Stimulated activated CD8-positive, alpha-beta memory T cell treated with anti-CD3 and anti-CD28 coated beads, Interleukin-15, amount 100 ng/mL, for 48 hours (primary cell): ENCODE measurements at places on chromosomes 4 and X.

DNA sequence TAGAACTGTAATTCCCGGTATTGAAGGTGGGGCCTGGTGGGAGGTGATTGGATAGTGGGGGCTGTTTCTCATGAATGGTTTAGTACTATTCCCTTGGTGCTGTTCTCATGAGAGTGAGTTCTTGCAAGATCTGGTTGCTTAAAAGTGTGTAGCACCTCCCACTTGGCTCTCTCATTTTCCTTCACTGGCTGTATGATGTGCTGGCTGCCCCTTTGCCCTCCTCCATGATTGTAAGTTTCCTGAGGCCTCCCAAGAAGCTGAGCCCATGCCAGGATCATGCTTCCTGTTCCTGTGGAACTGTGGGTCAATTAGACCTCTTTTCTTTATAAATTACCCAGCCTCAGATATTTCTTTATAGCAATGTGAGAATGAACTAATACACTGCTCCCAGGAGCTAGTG is 8.7 kb downstream of the ANXA10 start:
- no peak for DNase-seq

- no peak for DNase-seq
Observed at GRCh38 chr4:96703265-96703664, 863.4 kb downstream of the PDHA2 start.

GRCh38 chrX:76184276-76184675 is 11.4 kb downstream of the PBDC1 start:
- DNase-seq: no peak

DNA sequence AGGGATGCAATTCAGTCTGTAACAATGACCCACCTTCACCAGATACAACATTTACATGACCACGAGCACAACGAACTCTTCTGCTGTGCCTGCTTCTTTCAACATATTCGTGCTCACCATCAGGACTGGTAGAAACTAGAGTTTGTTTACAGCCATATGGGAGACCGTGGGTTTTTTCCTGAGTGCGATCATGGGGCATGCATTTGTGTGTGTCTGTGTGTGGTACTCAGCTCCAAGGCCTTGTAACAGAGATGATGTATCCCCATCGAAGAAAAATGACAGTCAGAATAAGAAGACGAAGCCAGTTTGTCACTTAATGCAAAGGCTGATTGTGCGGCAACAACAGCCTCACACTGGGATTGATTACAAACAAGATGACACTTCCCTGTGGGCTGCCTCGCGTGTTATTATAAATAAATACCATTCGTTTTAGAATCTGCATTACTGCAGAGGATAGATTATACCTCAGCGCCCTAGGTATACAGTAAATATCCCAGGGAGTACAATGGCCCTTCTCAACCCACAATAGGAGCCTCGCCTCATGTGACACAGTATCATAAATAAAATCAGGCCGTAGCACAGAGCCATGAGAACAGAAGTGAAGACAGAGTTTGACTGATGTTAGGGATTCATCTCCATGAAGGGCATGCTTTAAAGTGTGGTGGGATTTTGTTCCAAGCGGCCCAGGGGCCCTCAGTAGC is 97.3 kb upstream of the NOCT start:
- DNase-seq: no peak

DNA sequence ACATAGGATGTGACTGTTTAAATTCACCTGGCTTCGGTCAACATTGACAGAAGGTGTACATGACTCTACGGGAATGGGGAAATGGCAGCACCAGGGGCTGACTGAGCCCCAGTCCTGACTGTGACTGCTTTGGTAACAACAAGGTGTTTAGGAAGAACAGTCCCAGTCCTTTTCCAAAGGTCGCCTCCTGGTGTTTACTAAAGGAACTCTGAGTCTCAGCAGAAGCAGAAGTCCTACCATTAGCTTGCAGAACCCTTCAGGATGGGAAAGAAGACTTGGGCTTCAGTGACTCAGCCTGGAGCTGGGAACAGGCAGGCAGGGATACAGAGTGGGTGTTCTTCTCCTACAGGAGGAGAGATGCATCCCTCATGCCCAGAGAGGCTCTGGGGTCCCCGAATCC is 103.3 kb downstream of the MGST2 start:
- DNase-seq: no peak

DNA sequence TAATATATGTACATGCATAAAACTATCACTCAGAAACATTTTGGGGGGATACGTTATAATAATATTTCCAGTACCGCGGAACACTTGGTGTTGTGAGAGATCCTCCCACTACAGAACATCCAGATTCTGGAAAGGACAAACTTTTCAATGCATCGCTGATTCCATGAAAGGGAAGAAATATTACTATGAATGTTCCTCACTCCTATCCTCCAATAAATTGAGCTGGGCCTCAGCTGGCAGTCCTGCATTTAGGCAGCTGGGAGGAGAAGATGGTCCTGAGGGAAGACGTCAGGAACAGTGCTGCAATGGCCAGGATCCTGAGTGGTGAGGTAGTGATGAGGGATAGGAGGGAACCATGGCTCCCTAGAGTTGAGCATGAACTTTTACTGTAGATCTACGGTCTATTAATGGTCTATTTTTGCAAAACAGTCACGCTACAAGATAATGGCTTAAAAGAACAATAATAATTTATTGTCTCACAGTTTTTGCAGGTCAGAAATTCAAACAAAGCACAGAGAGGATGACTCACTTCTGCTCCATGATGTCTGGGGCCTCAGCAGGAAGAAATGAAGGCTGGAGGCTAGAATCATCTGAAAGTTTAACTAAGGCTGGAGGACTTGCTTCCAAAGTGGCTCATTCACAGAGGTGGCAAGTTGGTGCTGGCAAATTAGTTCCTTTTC is 538.1 kb downstream of the STIM2 start:
- no peak for DNase-seq

GRCh38 chrX:133649651-133650050 is 234.4 kb upstream of the GPC4 start:
- no peak for DNase-seq

DNA sequence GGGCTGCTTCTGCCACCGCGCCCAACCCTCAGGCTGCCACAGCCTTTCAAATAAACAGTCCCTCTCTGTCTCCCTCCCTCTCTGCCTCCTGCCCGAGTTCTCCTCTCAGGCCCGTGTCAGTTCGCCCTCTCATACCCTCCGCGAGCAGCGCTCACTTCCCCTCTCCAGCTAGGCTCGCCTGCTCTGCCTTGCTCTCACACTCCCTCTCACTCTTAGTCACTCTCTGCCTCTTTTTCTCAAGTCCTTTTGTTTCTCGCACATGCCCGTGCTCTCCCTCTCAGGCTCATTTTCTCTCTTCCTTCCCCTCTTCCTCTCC is 3.2 kb downstream of the EFNB1 start:
- no peak for DNase-seq

DNA sequence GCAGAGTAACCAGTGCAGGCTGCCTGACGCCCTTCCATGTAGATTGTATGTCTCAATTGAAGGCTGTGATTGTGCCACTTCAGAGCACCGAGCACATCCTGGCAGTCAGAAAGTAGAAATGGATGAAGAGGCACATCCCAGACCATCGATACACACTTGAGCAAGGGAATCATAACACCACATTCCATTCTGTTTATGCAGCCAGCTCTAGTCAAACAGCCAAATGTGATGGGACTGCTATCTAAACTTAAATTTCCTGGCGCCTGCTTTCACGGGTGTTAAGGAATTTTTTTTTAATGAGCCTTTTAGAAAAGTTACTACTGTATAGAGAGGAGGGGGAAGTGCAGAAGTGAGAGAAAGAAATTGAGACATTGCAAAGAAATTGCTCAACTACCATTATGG is 84.4 kb downstream of the PPARGC1A start:
- no peak for DNase-seq

DNA sequence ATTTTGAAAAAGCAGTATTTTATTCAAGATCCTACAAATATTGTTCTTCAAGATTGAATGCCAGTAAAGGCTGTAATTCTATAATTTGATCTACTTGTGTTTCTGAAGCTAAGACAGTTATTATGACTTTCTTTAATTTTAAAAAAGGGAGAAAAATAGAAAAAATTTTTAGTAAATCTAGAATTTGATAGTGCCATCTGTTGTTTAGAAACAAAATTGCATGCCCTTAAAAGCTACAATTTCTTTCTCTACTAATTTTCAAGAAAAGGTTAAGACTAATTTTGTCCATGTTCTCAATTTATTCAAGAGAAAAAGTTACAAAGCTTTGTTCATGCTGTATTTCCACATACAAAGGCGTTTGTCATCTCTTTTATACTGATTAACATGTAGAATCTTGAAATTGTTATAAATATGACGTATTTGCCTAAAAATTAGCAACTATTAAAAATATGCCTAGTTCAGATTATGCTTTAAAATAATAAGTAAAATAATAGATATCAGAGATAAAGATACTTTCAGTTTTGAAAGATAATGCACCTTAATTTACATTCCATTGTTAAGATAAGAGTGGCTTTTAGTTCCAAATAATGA is 25.6 kb upstream of the MMRN1 start:
- no peak for DNase-seq

- DNase-seq: no peak
Observed at GRCh38 chr4:96149894-96150293, 310.0 kb downstream of the PDHA2 start.

GRCh38 chr4:21041708-21042107 is 341.4 kb downstream of the PACRGL start:
- no peak for DNase-seq
